ENCODE measurements at places on chromosomes 11 and 22. TPM values are rescaled to one million over a fixed set of nuclear protein-coding genes. Genes with fewer than 3 reads are reported as not detected.

GRCh38 chr11:135022454-135022853, 610.4 kb upstream of the B3GAT1 start:
- no peak for DNase-seq

Gene RFPL2
- total RNA-seq: not detected

Gene EEF1G
- 1,773 TPM for total RNA-seq

DNA sequence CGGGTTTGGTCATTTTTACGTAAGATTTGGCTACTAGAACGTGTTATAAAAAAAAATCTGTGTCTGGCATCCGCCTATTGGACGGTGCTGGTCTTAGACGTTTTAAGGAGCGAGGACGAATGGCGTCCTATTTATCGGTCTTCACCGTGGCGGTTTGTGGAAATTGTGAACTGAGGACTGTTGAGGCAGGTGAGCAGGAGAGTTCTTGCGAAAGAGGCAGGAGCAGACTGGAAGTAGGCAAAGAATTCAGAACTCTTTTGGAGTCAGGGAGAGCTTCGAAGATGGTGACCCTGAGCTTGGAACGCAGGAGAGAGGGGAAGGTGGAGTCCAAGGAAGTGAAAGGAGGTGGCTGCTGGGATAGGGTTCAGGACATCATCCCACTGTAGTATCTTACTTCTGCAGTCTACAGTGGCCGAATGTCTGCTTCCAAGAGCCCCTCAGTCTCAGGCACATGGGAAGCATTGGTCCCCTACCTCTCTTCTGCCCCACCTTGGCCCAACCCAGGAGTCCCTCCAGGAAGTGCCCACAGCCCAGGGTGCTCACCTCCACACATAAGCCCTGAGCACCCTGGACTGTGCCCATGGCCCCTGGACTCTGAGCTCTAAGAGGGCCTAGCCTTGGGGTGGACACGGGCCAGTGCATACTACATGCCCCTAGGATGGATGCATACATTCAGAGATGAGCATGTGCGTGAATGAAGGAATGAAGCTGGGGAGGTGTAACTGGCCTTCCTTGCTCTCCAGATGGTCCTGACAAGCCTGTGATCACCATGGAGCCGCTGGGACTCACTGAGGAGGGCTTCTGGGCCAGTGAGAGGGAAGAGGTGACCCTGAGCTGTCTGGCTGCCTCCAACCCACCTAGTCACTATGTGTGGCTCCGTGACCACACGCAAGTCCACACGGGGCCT, 3.7 kb downstream of the VSIG10L2 start:
- no peak for DNase-seq

DNA sequence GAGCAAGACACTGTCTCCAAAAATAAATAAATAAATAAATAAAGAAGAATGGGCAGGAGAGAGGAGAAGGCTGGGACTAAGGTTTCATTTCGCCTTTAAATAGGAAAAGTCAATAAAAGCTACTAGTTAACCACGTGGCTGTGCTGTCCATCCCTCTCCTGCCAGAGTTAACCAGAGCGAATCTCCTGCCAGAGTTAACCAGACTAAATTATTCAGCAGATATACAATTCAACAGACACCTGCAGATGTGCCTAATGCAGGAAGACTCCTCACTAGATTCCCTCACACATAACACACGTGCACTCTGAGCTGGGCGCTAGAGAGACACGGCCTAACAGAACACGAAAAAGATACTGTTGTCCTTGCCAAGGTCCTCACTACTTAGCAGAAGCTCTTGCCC, 156.1 kb downstream of the IGLL1 start:
- no peak for DNase-seq

DNA sequence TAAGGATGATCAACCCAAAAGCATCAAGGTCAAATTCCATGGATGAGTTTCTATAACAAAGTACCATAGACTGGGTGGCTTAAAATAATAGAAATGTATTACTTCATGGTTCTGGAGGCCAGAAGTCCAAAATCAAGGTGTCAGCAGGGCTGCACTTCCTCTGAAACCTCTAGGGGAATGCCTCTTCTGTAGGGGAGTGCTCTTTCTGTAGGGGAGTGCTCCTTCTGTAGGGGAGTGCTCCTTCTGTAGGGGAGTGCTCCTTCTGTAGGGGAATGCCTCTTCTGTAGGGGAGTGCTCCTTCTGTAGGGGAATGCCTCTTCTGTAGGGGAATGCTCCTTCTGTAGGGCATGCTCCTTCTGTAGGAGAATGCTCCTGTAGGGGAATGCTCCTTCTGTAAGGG, 65.5 kb downstream of the FBLN1 start:
- no peak for DNase-seq

- DNase-seq: no peak
Observed at GRCh38 chr11:66887526-66887925, 30.7 kb downstream of the LRFN4 start.

DNA sequence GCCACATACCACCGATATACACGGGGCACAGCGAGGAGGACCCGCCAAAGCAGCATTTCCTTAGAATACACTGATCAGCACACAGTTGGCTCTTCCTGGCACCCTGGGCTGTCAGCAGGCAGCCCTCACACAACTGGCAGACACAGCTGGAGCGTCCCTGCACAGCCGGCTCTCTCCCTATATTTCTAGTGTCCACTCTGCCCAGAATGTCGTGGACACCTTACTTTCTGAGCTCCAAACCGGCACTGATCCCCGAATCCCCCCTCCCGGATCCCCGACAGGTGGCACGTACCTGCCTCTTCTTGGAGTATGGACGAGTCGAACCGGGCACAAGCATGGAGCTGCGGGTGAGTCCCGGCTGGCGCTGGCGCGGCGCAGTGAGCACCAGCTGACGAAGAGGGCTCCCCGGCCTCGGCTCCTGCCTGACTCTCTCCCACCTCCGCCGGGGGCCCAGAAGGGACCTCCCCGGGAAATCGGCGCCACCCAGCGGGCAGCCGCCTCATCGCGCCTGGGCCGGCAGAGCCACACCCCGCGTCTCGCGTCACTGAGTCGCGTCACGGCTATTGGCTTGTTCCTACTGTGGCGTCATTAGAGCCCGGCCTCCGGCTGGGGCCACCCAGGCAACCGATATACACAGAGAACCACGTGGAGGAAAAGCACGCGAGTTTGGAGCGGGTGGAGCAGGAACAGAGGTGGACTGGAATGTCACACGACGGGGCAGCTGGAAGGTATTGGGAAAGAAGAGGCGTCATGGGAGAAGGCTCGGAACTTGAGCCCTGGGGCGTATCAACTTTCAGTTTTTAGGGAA, at the start of gene USP2:
Gene USP2 (minus strand): TSS at position 510 of the 808 bp plus-strand sequence. CDS start 8,210 bp downstream, outside the sequence.
- peak; percentile 97 for DNase-seq

Gene KCNK7
- not detected for total RNA-seq

Gene TBX1
- 2.4 TPM for total RNA-seq

DNA sequence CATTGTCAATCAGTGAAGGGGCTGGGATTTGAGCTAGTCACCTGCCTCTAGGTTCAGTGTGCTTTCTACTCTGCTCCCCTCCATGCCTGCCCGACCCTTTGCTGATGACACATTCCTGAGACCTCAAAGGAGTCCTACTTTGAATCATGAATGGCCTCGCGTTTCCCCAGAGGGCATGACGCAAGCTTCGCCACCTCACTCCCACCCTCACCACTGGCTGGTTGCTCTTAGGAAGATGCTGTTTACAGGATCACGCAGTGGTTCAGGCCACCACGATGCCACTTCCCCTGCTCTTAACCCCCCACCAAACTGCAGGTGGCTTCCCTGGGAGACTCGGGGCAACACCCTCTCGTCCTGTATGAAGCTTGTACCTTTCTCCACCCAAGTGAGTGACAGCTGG, 62.9 kb upstream of the B3GAT1 start:
- no peak for DNase-seq

GRCh38 chr11:103920933-103921332, 115.5 kb upstream of the DDI1 start:
- DNase-seq: no peak

DNA sequence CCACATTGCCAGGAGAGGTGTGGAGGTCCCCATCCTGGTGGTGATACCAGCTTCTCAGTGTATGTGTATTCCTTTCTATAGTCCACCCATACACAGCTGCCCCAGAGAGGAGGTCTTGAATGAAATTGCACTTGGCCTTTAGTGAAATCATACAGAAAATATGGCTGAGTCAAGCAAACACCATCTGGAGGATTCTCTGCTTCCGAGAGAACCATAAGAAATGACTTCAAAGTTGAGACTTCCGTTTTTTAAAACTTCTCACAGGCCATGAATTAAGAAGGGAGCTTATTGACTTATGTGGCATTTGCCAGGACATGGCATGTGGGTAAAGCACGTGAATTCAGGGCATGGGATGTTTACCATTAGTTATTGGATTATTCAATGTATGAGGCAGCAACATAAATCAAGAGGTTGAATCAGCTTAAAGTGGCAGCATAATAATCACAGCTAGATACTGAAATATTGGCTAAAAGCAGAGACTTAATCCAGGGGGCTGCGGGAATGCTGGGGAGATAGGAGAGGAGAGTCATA, 119.1 kb upstream of the MTNR1B start:
- DNase-seq: no peak

DNA sequence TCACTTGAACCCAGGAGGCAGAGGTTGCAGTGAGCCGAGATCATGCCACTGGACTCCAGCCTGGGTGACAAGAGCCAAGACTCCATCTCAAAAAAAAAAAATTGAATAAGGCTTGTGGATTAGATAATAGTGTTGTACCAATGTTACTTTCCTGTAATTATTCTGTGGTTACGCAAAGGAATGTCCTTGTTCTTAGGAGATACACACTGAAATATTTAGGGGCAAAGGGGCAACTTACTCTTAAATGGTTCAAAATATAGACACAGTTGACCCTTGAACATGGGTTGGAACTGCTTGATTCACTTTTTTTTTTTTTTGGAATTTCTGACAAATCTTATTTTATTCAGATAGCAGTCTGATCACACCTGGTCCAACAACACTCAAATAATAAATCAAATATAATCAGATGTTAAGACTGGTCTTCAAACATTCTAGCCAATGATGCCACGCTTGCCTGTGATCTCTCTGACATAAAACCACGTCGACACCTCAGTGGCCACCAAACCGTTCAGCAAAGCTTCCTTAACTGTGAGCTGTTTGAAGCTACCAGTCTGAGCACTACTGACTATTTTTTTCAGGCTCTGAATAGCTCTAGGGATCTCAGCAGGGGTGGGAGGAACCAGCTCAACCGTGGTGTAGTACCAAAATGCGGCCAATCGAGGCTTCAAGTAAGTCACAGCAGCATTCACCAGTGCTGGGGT, 710 bp downstream of the ATP5MGL start:
- no peak for DNase-seq

- no peak for DNase-seq
Observed at GRCh38 chr11:123193742-123194141, 1.3 kb downstream of the CLMP start.

- no peak for DNase-seq
Observed at GRCh38 chr22:47795477-47796127, 1033.2 kb downstream of the TBC1D22A start.

Gene TPBGL
- total RNA-seq: not detected

- no peak for DNase-seq
Observed at GRCh38 chr22:20805972-20806471, 32.1 kb downstream of the SERPIND1 start.

GRCh38 chr11:118438314-118438931, 2.1 kb downstream of the KMT2A start:
- DNase-seq: peak; percentile 37

GRCh38 chr11:19727246-19727645, 14.6 kb downstream of the NAV2 start:
- DNase-seq: no peak

Gene PITPNM1
- total RNA-seq: 116 TPM

GRCh38 chr22:25496396-25497064, 67.9 kb upstream of the GRK3 start:
- no peak for DNase-seq
